ENCODE measurements at places on chromosomes 1 and 21.

DNA sequence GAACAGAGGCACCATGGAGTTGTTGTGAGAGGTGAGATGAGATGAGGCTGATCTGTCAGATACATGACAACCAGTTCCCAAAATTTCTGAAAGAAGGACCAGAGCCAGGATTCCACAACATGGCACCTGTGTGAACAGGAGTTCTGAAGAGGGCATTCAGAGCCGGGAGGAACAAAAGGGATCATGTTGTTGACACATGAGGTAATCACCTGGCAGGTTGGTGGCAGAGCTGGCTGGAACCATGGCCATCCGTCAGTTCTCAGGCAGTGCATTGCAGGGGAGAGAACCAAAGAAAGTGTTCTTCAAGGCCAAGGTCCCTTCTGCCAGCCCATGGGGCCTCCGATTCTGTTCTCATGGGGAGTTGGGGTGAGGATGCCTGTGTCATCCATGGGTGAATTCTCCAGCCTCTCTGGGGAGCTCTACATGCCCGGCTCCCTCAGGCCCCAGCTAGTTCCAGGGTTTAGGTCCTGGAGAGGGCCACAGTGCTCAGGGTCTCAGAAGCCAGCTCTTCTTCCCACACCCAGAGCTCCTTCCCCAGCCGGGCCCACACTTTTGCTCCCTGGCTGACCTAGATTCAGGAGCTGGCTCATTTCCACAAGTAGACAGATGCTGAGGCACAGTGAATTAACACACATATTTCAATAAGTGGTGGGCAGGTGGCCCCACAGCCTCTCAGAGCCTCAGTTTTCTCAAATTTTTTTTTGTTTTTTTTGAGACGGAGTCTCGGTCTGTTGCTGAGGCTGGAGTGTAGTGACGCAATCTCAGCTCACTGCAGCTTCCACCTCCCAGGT is 49.1 kb upstream of the CTPS1 start:
- DNase-seq: no peak

DNA sequence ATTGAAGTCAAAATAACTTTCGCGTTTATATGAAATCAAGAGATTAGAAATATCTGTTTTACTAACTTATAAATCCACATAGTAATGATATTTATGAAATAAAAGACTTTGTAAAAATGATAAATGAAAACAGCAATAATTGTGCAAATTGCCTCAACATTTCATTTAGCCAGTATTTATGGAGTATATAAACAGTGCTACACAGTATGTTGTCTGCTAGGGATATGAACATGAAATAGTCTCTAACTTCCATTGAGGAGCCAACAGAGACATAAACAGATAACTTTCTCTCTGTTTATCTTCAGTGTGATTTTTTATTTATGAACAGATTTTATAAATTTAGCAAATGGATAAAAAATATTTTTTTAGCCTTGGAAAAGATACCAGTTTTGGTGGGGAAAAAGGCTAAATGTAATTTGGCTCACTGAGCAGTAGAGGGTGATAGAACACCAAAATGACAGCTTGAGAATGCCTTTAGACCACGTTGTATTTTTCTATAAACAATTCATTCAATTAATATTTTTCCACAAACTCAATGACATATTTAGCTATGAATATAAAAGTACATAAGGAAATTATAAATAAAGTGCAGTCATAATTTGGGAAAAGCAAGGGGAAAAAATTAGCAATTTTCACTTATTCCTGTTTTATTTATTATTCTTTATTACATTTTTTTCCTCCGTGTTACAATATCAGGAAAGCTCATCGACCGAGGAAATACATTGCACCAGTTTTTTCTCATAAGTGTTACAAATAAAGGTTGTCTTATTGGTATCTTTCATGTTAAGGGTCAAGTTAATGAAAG is 47.5 kb upstream of the EEIG2 start:
- peak; percentile 51 for DNase-seq

GRCh38 chr1:21783679-21784603 is 992 bp upstream of the USP48 start:
- DNase-seq: no peak

DNA sequence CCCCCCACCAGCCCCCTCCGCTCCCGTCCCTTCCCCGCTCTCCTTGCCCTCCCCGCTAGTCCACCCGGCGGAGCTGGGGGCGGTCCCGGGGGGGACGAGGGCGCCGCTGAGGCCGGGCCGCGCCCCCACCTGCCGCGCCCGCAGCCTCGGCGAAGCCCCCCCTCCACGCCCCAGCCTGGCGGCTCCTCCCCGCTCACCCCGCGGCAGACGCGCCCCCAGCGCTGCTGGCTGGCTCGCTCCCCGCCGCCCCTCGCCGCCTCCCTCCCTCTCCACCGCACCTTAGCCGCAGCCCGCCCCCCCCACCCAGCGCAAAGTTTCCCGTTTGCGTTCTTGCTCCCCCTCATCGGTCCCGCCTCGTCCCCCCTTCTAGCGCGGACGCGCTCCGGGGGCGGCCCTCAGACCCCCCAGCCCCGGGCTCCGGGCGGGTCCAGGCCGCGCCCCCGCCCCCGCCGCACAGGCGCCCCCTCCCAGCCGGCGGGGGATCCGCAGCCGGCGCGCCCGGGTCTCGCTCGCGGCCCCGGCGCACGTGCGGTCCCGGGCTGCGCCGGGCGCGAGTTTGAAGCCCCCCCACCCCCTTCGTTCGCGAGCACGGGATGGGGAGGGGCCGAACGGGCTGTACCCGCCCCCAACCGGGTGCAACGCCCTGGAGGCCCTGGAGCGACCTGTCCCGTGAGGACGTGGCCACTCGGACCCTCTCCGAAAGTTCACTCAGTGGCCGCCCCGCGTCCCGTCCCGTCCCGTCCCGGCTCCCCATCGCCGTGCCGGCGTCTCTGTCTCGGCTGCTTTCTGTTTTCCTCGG is 623 bp downstream of the PTPRF start:
- no peak for DNase-seq

- no peak for DNase-seq
These were observed 176.3 kb downstream of the SDCCAG8 start for GRCh38 chr1:243432136-243432535.

All from LoVo (cell line).